ENCODE measurements at places on chromosomes 13 and 19.
A peak's percentile ranks its signal among the peaks of the same experiment; 100 is the strongest.

- DNase-seq: no peak
Measured at GRCh38 chr13:111518161-111518792, 197.8 kb downstream of the TEX29 start.

GRCh38 chr19:38596057-38596981, 21.4 kb downstream of the MAP4K1 start:
- DNase-seq: no peak

- no peak for DNase-seq
Measured at GRCh38 chr13:24129914-24130774, 30.4 kb upstream of the SPATA13 start.

GRCh38 chr19:58229255-58229639, 533 bp downstream of the ZNF544 start:
- no peak for DNase-seq

DNA sequence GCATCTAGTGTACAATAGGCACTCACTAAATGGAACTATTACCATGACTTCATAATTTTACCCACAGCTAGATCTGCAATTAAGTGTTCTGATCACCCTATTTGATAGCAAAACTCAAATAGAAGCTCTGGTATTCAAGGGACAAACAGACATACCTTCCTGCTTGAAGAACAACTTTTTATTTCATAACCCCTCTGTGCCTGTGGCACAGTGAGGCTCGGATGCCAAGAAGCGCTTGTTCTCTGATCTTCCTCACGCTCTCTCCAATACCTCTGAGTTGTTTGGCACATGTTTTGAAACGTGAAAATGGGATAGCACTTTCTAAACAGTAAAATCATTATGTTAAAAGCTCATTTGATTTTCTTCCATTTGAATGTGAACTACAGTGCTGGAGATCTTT, 232.0 kb downstream of the KLF5 start:
- DNase-seq: no peak

DNA sequence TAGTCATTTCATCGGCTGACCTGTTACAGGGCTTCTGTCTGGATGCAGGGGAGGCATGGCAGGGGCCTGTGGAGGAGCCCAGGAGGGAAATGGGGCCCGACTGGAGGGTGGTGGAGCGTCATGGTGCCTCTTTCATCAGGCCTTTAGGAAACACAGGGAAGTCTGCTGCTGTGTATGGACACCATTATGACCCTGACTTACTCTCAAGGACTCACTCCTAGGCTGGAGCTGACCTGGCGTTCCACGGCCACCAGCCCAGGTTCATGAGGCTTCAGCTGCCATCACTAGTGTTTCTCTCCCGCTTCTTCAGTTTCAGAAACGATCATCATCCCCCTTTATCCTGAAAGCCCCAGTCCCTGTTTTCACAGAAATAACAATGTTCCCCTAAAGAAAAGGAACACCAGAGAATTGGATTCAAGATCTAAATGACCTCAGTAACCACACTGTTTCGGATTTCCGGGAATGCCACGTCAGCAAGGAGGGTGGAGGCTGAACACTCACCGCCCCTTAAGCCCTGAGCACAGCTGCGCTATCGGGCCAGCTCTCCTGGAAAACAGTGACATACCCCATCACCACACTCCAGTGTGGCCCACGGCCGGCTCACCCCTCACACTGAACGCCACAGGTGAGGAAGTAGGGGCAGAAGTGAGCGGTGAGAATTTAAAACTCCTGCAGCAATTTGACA, 67.6 kb downstream of the SOX1 start:
- no peak for DNase-seq

DNA sequence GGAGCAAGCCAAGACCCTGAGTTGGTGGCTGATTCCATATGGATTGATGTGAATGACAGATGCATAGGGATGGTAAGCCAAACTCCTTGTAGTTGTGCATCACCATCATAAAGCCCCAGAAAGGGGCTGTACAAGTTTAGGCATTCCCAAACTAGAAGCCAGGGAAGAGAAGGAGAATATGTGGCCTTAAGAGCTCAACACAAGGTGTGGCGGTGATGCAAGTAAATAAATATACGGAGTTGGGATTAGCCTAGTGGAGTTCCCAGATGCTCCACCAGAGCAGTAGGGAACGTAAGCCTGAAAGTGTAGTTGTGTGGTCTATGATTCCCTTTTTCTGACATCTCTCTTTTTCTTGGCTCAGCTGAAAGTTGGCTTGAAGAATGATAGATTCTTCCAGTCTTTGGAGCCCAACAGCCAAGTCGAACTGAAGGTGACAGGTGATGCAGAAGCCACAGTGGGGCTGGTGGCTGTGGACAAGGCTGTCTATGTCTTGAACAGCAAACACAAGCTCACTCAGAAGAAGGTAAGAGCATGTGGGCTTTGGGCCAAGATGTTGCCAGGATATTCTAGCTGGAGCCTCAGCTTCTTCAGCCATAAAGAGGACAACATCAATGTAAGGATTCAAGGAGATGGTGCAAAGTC, 30.1 kb downstream of the RDH8 start:
- no peak for DNase-seq

- no peak for DNase-seq
Measured at GRCh38 chr13:29402166-29402636, 193.3 kb downstream of the SLC7A1 start.

- no peak for DNase-seq
Measured at GRCh38 chr19:34288381-34288780, 34.0 kb downstream of the GARRE1 start.

- peak; percentile 88 for DNase-seq
Measured at GRCh38 chr19:4456843-4457653, 546 bp downstream of the UBXN6 start.

DNA sequence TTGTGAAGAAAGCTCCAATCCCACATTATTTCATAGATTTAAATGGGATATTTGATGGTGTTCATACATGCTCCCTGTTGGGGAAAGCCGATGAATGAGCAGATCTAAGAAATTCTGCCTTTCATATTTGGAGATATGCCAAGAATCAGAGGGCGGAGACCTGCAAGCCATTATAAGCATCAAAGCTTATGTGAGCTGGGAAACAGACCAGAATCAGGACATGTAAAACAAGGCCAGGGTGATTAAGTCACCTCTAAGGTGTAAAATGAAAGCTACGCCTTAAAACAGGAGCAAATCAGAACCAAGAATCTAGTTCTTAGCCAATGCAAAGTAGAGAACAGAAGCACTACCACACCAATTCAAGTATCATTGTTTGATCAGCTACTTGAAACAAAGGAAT, 392.4 kb downstream of the DCT start:
- DNase-seq: no peak

GRCh38 chr19:38900743-38901190, 998 bp downstream of the NFKBIB start:
- no peak for DNase-seq

DNA sequence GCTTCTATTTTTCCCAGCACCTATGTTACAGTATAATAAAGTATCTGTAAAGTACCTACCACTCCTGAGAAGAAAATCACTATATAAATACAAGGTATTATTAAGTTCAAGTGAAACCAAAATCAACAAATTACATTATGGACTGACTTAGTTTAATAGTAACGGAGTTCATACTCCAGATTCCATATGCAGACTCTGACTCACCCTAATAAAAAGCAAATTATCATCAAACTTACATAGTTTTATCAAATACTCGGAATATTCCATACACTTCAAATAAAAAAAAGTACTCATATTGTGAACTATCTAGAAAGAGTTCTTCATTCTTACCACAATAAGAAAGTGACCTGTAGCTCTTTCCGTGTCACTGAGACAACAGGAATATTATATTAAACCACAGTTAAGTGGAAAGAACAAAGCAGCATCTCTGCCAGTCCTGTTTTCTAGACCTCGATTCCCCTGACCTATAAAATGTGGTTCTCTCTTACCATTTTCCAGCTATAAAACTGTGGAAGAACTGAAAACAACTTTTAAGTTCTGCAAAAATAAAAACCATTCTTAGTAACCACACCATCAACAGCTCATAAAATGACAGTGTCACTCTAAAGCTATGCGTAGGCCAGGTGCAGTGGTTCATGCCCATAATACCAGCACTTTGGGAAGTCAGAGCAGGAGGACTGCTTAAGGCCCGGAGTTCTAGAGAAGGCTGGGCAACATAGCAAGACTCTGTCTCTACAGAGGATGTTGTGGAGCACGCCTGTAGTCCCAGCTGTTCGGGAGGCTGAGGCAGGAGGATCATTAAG, 42.6 kb downstream of the USP12 start:
- DNase-seq: no peak

DNA sequence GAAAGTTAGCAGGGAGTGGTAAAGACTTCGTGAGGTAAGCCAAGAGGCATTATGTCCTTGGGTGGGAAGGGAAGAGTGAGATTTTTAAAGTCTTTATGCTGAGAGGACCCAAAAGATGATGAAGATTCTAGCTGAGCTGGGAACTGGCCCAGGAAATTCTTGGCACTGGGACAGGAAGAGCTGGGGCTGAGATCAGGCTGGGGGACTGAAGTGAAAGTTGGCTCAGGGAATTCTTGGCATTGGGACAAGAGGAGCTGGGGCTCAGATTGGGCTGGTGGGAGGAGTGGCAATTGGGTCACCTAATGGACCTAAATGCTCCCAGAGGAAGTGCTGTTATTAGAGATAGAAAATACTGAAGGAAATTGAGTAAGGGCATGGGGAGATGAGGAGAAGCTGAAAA, 8.8 kb downstream of the SCEL start:
- no peak for DNase-seq

- no peak for DNase-seq
Measured at GRCh38 chr19:33462112-33462791, 59.3 kb downstream of the PEPD start.

GRCh38 chr19:15584541-15585115, 30.4 kb upstream of the CYP4F8 start:
- DNase-seq: peak; percentile 84
